ENCODE measurements at places on chromosomes 5 and 9.

- DNase-seq = no peak
These were observed 96.4 kb upstream of the SPOCK1 start for GRCh38 chr5:137595396-137596079.

DNA sequence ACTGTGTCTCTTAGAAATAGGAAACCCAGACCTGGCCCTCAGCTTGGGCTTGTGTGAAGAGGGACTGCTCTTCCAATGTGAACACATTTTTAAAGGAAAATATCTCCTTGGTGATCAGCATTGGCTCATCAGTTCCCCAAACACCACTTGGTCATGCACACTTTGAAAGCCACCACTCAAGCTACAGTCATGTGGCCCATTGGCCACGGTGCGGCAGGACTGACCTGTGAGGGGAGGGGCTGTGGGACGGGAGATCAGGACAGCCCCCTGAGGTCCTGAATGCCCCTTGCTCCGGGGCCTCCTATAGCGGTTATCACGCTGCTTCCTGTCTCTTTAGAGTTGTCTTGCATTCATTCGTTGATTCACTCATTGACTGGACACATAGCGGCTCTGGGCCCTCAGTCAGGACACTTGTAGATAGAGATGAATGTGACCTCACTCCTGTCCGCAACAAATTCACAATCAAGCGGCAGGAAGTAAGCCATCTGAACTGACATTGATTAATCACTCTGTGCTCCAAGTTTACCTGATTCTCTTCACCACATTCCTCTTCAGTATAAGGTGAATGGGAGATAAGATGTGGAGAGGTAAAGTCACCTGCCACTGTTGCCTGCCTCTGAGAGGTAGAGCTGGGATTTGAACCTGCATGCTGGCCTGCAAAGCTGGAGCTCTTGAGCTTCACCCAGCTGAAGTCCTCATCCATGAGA lies 73.1 kb downstream of the COL15A1 start:
- no peak for DNase-seq

GRCh38 chr5:91418158-91418557 lies 35.0 kb upstream of the ARRDC3 start:
- no peak for DNase-seq

DNA sequence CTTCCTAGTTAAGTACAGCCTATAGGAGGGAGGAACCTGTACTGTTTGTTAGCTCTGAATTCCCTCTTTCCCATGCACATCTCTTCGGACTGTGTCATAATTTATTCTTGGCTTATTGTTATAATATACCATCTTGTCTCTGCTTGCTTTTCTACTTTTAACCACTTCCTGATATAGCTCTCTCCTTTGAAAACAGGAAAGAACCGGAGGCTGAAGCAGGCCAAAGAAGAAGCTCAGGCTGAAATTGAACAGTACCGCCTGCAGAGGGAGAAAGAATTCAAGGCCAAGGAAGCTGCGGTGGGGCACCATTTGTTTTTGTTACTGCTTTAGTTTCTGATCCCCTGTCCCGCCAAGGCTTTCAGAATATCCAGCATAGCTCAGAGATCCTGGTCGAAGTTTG lies 4.8 kb downstream of the ATP6V1G1 start:
- DNase-seq = no peak
